ENCODE measurements at places on chromosomes 2 and 18. TPM values are rescaled to one million over a fixed set of nuclear protein-coding genes. Genes with fewer than 3 reads are reported as not detected.

SIGLEC15 gene
- 0.17 TPM for polyA plus RNA-seq

- H3K27ac ChIP-seq = no peak overlapping the region
- peaks cover 6% of the 10 kb centered on the region for H3K4me1 ChIP-seq
- H3K4me3 ChIP-seq = no peak overlapping the region
- H3K27me3 ChIP-seq = no peaks in the 10 kb centered on the region
- DNase-seq = no peak
- H3K36me3 ChIP-seq = no peaks in the 10 kb centered on the region
These were observed 4.5 kb downstream of the CRIM1 start for GRCh38 chr2:36360063-36360462.

- no peaks in the 10 kb centered on the region for H3K27me3 ChIP-seq
- no peak overlapping the region for H3K27ac ChIP-seq
- no peaks in the 10 kb centered on the region for H3K36me3 ChIP-seq
These were observed 38.1 kb upstream of the NTSR2 start for GRCh38 chr2:11708106-11708505.

RAX gene
- polyA plus RNA-seq = not detected

GRCh38 chr2:200422532-200423261 lies 87.2 kb downstream of the KCTD18 start:
- H3K27ac ChIP-seq = no peak overlapping the region
- no peaks in the 10 kb centered on the region for H3K27me3 ChIP-seq
- H3K4me3 ChIP-seq = no peak overlapping the region
- no peak for DNase-seq
- H3K36me3 ChIP-seq = no peaks in the 10 kb centered on the region

DSG3 gene
- polyA plus RNA-seq = 0.08 TPM

DNA sequence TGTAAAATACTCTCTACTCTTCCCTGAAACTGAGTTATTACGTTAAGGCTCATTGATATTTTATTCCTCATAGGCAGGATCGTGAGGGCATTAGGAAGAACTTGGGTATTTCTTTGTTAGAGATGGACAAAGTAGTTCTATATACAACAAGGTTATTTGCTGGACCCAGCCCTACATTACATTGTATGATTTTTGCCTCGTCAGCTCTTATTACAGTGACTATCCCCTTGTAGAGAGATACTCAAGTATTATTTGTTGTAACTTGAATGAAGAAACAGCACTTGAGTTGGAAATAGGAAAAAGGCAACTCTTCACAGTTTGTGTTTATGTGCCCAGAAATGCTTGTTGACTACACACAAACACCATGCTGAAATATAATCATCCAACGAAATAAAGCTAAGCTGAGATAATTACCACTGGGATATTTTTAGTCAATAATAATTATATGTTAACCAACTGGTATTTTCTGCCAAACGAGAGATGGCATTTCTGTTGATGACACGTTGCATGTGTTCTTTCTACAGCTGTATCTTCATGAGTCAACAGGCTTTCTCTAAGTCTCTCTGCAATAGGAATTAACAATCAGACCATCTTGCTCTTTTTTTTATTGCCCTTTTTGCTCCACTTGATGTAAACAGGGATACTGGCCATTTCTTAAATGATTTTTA lies 947.6 kb downstream of the DPP10 start:
- no peaks in the 10 kb centered on the region for H3K27me3 ChIP-seq
- no peak overlapping the region for H3K27ac ChIP-seq
- H3K4me3 ChIP-seq = no peak overlapping the region
- no peak for DNase-seq
- no peaks in the 10 kb centered on the region for H3K36me3 ChIP-seq
- H3K4me1 ChIP-seq = no peaks in the 10 kb centered on the region

DNA sequence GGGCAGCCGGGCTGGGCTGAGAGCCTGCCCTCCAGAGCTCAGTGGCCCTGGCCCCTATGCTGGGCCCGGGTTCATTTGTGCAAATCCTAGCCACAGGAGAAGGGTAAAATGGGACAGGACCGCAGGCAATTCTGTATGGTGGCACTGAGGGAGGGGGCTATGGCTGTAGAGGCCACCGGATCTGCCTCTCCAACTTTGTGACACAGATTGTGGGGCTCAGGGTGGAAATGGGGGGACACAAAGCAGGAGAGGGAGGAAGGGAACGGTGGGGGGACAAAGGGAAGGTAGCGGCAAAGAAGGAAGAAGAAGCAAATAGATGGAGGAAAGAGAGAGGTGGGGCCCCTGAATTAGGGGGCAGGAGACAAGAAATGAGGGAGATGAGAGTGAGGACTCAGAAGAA lies 201.1 kb downstream of the SMAD2 start:
- H3K36me3 ChIP-seq = no peaks in the 10 kb centered on the region
- H3K27ac ChIP-seq = no peak overlapping the region
- peaks cover 5% of the 10 kb centered on the region for H3K27me3 ChIP-seq

GRCh38 chr2:140178234-140178633 lies 1398.0 kb upstream of the NXPH2 start:
- no peak overlapping the region for H3K4me3 ChIP-seq
- no peak for DNase-seq
- H3K27me3 ChIP-seq = no peaks in the 10 kb centered on the region
- no peaks in the 10 kb centered on the region for H3K4me1 ChIP-seq

MTA3 gene
- polyA plus RNA-seq = 168 TPM

RAB27B gene
- polyA plus RNA-seq = 3.2 TPM

VIT gene
- polyA plus RNA-seq = 0.22 TPM
